ENCODE measurements at places on chromosomes 3 and 15. TPM values are rescaled to one million over a fixed set of nuclear protein-coding genes. Genes with fewer than 3 reads are reported as not detected.
A peak's percentile ranks its signal among the peaks of the same experiment; 100 is the strongest.

Gene FGF7
- total RNA-seq = 9.0 TPM

Gene GOLGA8H
- total RNA-seq = not detected

Gene SKOR1
- total RNA-seq = 0.46 TPM

Gene GHSR
- not detected for total RNA-seq

GRCh38 chr3:198107840-198108734 is 148.1 kb downstream of the LMLN start:
- DNase-seq = no peak

DNA sequence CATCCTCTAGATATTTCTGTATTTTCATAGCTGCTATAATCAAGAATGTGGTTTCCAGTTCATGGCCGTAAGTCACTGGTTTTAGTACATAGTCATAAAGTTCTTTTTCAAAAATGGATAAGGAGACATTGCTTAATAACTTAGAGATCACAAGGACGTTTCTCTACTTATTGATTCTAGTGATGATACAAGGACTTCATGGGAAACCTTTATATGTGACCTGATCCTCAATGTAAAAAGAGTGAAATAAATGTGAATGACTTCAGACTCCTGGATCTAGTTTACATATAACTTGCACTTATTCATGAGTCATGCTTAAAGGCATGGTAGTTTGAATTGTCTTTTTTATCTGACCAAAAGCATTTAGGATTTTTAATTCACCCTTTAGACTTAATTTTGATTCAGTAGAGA is 35.2 kb downstream of the TSC22D2 start:
- no peak for DNase-seq

DNA sequence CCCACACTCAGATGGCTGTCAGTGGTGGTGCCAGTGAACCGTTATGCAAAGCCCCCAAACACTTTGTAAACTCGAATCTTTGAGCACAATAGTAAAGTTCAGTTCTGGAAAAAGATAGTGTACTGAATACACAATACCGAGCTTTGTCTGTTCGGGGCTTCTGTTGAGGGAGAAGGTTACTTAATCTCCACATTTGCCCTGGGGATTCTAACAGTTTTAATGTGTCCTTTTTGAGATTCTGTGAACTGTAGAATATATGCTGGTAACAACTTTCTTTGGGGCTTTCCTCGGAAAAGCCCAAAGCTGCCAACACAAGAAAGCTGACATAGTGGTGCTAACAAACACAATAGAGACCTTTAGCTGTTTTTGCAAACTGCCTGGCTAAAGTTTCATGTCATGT is 686.5 kb downstream of the ROBO1 start:
- DNase-seq = no peak

DNA sequence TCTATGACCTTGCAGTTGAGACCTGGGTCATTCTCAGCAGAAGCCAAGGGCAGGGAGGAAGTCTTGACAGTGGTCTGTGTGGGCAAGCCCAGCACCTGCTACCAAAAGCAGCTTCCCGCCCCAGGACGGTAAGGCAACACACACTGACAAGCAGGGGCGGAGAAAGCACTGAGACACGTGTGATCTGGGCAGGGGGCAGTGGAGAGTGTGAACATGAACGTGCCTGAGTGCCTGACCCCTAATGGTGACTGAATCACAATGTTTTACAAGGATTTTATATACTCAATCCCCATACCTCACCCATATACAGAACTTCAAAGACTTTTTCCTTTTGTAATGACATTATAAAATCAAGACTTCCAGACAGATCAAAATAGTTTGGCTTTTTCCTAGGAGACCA is 35.2 kb downstream of the ANP32A start:
- no peak for DNase-seq

- DNase-seq = no peak
Measured at GRCh38 chr15:74958908-74959585, 2.5 kb upstream of the RPP25 start.

GRCh38 chr15:74225928-74226327 is 10.2 kb upstream of the CCDC33 start:
- no peak for DNase-seq

GRCh38 chr3:159861369-159861987 is 127.2 kb upstream of the IL12A start:
- DNase-seq = no peak

DNA sequence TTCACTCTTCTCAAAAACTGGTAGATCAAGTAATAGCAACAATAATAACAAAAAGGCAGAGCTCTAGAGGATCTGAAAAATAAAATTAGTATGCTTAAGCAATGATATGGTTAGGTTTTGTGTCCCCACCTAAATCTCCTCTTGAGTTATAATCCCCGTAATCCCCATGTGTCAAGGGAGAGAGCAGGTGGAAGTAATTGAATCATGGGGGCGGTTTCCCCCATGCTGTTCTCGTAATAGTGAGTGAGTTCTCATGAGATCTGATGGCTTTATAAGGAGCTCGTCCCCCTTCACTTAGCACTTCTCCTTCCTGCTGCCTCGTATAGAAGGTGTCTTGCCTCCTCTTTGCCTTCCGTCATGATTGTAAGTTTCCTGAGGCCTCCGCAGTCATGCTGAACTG is 60.2 kb upstream of the ABHD2 start:
- no peak for DNase-seq

DNA sequence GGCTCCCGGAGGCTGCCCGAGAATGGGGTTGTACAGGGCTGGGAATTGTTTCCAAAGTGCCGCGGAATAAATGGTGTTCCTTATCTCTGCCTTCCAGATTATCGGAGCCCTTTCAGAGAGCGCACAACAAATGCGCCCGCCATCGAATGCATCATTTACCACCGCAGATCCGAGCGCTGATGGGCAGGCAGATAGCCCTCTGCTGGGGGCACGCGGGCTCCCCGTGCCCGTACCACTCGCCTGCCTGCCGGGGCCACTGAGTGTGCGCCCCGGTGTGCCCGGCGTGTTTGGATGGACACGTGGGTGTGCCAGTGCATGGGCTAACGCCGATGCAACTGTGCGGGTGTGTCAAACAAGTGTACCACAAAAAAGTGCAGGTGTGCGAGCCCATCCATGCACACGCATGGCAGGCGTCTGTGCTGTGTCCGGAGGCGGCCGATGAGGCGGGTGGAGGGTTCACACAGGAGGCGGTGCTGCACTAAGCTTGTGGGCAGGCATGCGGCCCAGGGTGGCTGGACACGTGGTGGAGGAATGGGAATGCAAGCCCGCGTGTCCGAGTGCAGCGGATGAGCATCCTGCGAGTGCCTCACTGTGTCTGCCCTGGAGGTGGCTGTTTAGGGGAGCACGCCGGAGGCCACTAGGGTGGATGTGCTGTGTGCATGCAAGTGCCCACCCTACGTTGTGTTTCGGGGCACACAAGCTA is 3.8 kb upstream of the GATA2 start:
- peak; percentile 74 for DNase-seq

DNA sequence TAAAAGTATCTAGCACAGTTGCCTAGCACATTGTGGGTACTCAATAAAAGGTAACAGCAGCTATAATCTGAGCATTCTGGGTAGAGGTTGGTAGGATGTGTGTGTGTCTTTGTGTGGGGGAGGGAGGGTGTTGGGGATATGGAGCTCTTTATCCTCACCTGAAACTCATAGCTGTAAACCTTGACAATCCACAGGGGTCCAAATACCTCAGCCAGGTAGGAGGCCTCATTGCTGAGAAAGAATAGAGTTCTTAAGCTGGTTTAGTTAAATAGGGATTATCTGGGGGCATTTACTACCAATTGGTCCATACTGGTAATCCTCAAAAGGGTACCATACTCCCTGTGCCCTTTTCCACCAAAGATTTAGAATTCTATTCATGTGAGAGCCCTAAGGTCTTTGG is 3.9 kb downstream of the SERF2 start:
- no peak for DNase-seq
